Dermis lymphatic vessel endothelial cell (primary cell): ENCODE measurements at places on chromosomes 11 and 22. TPM values are rescaled to one million over a fixed set of nuclear protein-coding genes. Genes with fewer than 3 reads are reported as not detected.

Gene EXPH5
- under 0.01 TPM in 2 replicates for total RNA-seq

Gene MUC5AC
- not detected in 2 replicates for total RNA-seq

Gene PITPNM1
- total RNA-seq, result 2.8 and 3.1 TPM in 2 replicates

Gene RIMBP3C
- total RNA-seq, result 0.11 and 0.17 TPM in 2 replicates

Gene EPS8L2
- 1.9 and 2.1 TPM in 2 replicates for total RNA-seq

Gene HEPACAM
- total RNA-seq, result under 0.01 TPM in 2 replicates

Gene PHOX2A
- total RNA-seq, result not detected in 2 replicates

Gene MRGPRX4
- 0.69 and 0.87 TPM in 2 replicates for total RNA-seq

Gene TSG101
- total RNA-seq, result 68.8 and 69.8 TPM in 2 replicates

Gene OVOL1
- total RNA-seq, result not detected in 2 replicates

Gene IFITM10
- total RNA-seq, result 0.52 and 0.98 TPM in 2 replicates

Gene SLC17A6
- total RNA-seq, result not detected in 2 replicates

Gene PPME1
- 18.4 and 21.0 TPM in 2 replicates for total RNA-seq

Gene CHRDL2
- total RNA-seq, result 0.77 and 1.7 TPM in 2 replicates

Gene KLHDC7B
- not detected in 2 replicates for total RNA-seq

Gene TREH
- total RNA-seq, result not detected in 2 replicates

Gene OR10D3
- total RNA-seq, result not detected in 2 replicates

Gene LINC01488
- total RNA-seq, result under 0.01 TPM in 1 of 2 replicates, not detected in the other

Gene TMPRSS5
- 0.11 and 0.26 TPM in 2 replicates for total RNA-seq

Gene SYCE3
- not detected in 2 replicates for total RNA-seq

Gene VPREB1
- total RNA-seq, result not detected in 2 replicates

Gene BET1L
- total RNA-seq, result 11.1 and 15.3 TPM in 2 replicates

Gene C11orf87
- not detected in 2 replicates for total RNA-seq

Gene UBQLN3
- 0.09 TPM in 1 of 2 replicates, not detected in the other for total RNA-seq

Gene TBCEL
- 33.1 and 34.3 TPM in 2 replicates for total RNA-seq

Gene SOX6
- total RNA-seq, result under 0.01 TPM in 2 replicates

Gene SIPA1
- 41.6 and 57.3 TPM in 2 replicates for total RNA-seq

Gene TENM4
- total RNA-seq, result under 0.01 and 0.09 TPM in 2 replicates

Gene VWA5A
- 1.7 and 5.3 TPM in 2 replicates for total RNA-seq

Gene TRPC6
- 10.3 and 44.4 TPM in 2 replicates for total RNA-seq

Gene PRDX5
- 194 and 276 TPM in 2 replicates for total RNA-seq

Gene RAG1
- total RNA-seq, result 1.7 and 1.8 TPM in 2 replicates

Gene ZNF214
- total RNA-seq, result under 0.01 and 0.26 TPM in 2 replicates
